Spleen (tissue), 13 donors: ENCODE measurements at places on chromosomes 13 and 19. TPM values are rescaled to one million over a fixed set of nuclear protein-coding genes. Genes with fewer than 3 reads are reported as not detected.

The KCTD12 gene
- 13.4 TPM for polyA plus RNA-seq

DNA sequence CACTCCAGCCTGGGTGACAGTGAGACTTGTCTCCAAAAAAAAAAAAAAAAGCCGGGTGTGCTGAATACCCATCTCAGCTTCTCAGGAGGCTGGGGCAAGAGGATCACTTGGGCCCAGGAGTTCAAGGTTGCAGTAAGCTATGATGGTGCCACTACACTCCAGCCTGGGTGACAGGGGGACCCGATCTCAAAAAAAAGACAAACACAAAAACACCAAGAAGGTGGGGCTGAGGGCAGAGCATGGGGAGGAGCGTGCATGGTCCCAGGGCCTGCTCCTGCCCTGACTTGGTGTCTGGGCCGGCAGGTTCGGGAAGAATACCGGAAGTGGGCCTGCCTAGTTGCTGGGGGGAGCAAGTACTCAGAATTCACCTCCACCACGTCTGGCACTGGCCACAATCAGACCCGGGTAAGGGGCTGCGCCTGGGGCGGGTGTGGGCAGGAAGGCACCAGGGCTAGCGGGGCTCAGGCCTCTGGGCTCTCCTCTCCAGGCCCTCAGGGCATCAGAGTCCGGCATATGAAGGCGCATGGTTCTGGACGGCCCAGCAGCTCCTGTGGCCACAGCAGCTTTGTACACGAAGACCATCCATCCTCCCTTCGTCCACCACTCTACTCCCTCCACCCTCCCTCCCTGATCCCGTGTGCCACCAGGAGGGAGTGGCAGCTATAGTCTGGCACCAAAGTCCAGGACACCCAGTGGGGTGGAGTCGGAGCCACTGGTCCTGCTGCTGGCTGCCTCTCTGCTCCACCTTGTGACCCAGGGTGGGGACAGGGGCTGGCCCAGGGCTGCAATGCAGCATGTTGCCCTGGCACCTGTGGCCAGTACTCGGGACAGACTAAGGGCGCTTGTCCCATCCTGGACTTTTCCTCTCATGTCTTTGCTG is 11.3 kb downstream of the DDX39A start:
- H3K4me3 ChIP-seq: no peak overlapping the region
- peaks cover 100% of the 10 kb centered on the region for H3K36me3 ChIP-seq
- H3K4me1 ChIP-seq: peaks cover 77% of the 10 kb centered on the region
- DNase-seq: no peak
- H3K27ac ChIP-seq: peak overlapping the region; percentile 81

- H3K36me3 ChIP-seq: no peaks in the 10 kb centered on the region
- H3K27me3 ChIP-seq: no peaks in the 10 kb centered on the region
- H3K27ac ChIP-seq: no peak overlapping the region
- DNase-seq: no peak
- no peaks in the 10 kb centered on the region for H3K4me1 ChIP-seq
Observed at GRCh38 chr13:100764937-100765336, 90.3 kb upstream of the TMTC4 start.

The ZNF808 gene
- polyA plus RNA-seq: 4.6 TPM

The SBK2 gene
- not detected for polyA plus RNA-seq

DNA sequence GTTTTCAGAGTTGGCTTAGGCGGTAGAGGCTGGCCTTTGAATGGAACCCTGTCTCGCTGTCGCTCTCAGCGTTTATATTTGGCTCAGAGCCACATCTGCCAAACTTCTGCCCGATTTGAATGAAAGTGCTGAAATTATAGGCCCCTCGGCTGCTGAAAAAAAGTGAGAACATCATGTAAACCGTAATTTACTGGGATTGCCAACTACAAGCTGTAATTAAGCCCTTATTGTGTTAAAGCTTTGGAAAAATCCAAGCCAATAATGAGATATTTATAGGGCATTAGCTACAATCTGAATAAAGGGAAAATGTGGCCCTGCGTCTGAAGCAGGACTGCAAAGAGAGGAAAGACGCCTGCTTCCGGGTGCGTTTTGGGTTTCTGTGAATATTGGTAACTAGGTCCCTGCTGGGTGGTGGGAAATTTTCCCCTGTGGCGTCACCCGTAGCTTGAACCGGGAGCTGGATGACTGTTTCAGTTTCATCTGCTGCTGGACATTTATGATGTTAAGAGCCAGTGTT is 9.9 kb downstream of the DNM2 start:
- no peak for DNase-seq
- no peak overlapping the region for H3K4me3 ChIP-seq
- no peaks in the 10 kb centered on the region for H3K36me3 ChIP-seq
- no peak overlapping the region for H3K27ac ChIP-seq
- H3K4me1 ChIP-seq: peaks cover 100% of the 10 kb centered on the region

The CCDC194 gene
- polyA plus RNA-seq: 0.18 TPM

GRCh38 chr19:39167461-39168257 is 29.1 kb upstream of the NCCRP1 start:
- H3K36me3 ChIP-seq: peaks cover 39% of the 10 kb centered on the region
- no peak for DNase-seq
- H3K27me3 ChIP-seq: no peaks in the 10 kb centered on the region
- peaks cover 28% of the 10 kb centered on the region for H3K4me1 ChIP-seq

The ASF1B gene
- 10.1 TPM for polyA plus RNA-seq

DNA sequence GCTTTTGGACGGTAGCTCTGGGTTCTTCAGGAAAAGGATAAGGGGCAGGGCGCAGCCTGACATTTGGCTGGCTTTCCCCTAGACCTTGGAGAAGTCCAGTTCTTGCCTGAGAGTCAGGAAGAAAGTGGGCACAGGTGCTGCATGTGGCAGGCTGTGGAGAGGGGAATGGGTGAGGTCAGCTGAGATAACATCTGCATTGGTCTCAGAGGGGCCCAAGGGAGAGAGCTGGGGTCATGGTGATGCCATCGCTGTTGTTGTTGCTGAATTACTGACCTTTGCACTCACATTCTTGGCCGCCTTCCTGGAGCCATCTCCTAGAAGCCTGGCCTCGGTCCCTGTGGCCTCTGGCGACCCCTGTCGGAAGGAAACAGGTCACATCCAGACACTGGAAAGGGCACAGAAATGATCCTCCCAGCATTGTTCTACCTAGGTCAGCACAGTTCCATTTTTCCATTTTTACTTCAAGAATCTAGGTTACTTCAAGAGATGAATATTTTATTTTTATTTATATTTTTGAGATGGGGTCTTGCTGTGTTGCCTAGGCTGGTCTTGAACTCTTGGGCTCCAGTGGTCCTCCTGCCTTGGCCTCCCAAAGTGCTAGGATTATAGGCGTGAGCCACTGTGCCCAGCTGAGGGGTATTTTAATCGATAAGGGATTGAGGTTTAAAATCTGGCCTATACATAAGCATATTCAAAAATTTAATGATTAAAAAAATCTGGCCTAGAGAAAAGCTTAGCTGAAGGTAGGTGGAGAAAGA is 6.5 kb upstream of the LIPE start:
- peak; percentile 89 for DNase-seq
- H3K4me1 ChIP-seq: peaks cover 21% of the 10 kb centered on the region
- peak overlapping the region; percentile 43 for H3K27ac ChIP-seq
- H3K27me3 ChIP-seq: no peaks in the 10 kb centered on the region
